ENCODE measurements at places on chromosomes 11 and 22. TPM values are rescaled to one million over a fixed set of nuclear protein-coding genes. Genes with fewer than 3 reads are reported as not detected.

CST6 gene
- total RNA-seq = not detected

NCR3LG1 gene
- 21.6 TPM for total RNA-seq

MGAT3 gene
- 28.6 TPM for total RNA-seq

NTM gene
- total RNA-seq = 1.0 TPM

SPINDOC gene
- total RNA-seq = 21.9 TPM

HBE1 gene
- not detected for total RNA-seq

YIF1A gene
- 72.9 TPM for total RNA-seq

TSPAN18 gene
- total RNA-seq = 20.4 TPM

OR10A2 gene
- total RNA-seq = 0.14 TPM

IL17REL gene
- total RNA-seq = 0.47 TPM

Data from motor neuron (in vitro differentiated cells).